ENCODE measurements at places on chromosomes 12 and 14.

DNA sequence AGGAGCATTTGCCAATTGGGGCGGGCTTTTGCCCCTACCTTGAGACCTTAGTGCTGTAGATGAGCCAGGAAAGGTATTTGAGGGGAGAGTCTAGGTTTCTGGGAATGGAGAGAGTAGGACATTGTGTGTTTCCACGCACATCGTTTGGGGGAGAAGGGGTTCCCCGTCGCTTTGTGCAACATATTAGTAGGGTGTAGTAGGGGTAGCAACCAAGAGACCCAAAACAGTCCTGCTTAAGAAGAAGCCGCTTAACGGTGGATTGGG is 694 bp upstream of the PTGES3 start:
- no peak for DNase-seq

DNA sequence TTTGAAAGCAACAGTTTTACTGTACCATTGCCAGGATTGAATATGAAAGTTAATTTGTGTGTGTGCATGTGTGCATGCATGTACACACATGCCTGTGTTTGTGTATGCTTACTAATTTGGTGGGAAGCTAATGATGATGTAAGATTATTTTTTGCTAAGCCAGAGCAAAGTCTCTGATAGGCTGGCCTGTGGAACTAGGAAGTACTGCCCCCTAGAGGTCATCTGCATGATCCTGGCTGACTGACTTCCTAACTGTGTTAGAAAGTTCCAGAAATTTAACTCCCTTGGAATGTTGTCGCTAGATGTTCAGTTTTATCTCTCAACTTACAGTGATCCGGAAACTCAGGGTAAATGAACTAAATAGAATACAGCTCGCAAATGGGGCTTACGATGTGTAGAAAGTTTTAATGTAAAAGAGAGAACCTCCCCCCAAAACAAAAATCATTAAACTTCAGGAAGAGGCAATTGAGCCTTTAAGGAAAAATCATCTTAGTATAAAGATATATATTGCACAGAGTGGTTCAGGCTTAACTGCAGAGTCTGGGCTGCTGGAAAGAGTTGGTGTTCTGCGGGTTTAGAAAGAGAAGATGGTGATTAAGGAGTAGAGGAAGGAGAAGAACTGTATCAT is 34.3 kb upstream of the SLC38A1 start:
- no peak for DNase-seq

- no peak for DNase-seq
These were observed 65.7 kb downstream of the TNFAIP2 start for GRCh38 chr14:103188810-103189480.

DNA sequence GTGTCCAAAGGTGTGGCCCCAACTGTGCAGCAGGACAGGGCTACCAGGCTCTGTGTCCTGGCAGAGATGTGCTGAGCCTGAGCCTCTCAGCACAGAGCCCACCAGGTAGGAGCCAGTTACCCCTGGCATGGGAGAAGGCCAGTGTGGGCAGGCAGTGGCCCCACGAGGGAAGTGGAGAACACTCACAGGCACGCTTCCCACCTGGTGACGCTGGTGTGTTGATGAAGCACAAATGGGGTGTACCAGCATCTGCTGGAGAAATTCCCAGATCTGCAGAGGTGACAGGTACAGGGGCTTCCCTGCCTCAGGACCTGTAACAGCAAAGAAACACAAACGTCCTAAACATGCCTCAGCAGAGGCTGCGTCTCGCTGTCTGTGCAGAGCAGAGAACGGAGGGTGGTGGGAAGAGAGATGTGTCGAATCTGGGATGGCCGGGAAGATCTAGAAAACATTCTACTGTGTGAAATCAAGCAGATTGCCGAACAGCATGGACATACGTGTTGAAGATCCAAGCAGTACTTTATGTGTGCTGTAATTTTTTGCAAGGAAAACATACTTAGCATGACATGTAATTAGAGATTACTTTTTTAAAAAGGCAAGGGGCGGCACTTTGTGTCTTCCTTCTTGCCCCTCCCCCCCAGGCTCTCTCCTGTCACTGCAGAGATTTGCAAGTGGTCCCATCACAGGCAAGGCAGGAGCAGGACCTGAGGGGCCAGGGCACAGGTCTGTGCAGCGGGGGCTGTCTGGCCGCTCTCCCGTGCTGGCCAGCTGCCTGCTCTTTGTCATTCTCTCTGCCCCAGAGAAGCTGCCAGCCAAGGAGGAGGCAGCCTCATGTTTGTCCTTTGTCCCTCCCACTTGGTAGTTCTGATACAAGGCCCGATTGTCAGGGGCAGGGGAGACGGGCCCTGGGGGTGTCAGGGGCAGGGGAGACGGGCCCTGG is 17.3 kb downstream of the HIP1R start:
- no peak for DNase-seq

GRCh38 chr12:10213168-10214135 is 775 bp downstream of the GABARAPL1 start:
- no peak for DNase-seq

- DNase-seq, result no peak
These were observed 2.1 kb downstream of the TNFAIP2 start for GRCh38 chr14:103125098-103126070.

GRCh38 chr14:29461101-29461500 is 466.5 kb downstream of the PRKD1 start:
- DNase-seq, result no peak

- DNase-seq, result no peak
These were observed 15.2 kb downstream of the HEATR5A start for GRCh38 chr14:31405106-31405505.

DNA sequence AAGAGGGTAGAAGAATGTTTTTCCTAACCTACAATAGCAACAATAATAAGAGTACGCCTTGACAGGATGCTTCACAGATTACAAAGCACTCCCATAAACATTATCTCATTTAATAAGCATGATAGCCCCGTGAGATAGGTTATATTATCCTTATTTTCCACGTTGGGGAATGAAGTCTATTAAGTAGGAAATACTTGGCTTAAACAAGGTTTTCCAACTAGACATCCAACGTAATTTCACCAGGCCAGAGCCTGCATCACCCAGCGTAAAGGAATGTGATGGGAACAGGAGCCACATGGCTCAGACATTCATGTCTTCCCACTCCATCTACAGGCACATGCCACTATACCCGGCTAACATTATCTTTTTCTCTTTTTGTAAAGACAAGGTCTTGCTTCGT is 223.4 kb upstream of the AMIGO2 start:
- no peak for DNase-seq

- DNase-seq, result no peak
These were observed 31.9 kb downstream of the DAD1 start for GRCh38 chr14:22556990-22557623.

DNA sequence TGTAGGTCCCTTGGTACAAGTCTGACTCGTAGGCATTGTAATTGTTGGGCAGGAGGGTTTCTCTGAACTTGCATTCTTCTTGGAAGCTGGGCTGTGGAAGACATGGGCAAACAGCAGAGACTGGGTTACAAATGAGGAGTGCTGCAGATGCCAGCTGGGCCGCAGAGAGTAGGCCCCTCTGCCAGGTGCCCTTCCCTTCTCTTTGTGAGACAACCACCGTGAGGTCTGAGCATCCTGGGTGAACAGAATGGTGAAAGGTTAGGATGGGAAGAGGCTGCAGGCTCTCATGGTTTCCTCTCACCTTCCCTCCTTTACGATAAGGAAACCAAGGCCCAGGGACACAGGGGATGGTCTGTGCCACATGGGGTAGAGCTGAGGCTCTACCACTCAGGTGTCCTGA is 11.3 kb downstream of the FGF6 start:
- DNase-seq, result no peak

DNA sequence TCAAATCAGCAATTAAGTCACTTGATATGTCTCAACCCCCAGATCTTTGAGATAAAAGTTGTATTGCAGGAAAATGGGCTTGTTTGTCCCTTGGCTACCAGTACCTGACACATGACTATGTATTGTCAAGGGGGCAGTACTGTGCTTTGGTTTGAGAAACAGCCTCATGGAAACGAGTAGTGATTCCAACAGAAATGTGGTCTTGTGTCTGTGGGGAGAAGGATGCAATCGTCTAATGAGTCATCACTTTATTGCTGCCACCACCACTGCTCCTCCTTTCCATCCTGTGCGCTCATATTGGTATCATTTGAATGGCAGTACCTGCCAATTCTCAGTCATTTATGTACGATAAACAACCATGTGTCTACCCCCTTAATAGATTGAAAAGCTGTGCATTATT is 72.8 kb upstream of the ARHGAP5 start:
- DNase-seq, result no peak

DNA sequence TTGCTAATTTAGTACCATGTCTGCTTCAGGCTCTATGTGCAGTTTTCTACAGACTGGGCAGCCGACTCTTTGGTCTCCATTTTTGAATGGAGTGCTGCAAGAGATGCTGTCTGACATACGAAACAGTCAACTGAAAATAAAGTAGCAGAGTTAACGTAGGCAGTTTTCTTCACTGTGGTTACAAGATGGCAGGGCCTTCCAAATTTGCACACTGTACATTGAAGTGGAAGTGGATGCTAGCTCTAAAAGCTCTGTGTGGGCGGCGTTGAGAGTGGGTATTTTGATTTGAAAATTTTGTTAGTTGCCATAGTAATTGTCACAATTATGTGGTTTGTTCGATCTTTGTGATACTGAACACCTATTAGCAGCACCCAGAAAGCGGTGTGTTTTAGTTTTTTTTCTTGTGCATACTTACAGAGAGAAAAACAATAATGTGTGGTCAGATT is 154.9 kb upstream of the ATP2B1 start:
- no peak for DNase-seq

DNA sequence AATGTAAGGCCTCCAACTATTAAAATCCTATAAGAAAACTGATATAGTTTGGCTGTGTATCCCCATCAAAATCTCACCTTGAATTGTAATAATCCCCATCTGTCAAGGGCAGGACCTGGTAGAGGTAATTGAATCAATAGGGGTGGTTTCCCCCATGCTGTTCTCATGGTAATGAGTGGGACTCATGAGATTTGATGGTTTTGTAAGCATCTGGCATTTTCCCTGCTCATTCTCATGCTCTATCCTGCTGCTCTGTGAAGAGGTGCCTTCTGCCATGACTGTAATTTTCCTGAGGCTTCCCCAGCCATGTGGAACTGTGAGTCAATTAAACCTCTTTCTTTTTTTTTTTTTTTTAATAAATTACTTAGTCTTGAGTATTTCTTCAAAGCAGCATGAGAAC is 31.9 kb downstream of the TSPAN19 start:
- DNase-seq, result no peak

DNA sequence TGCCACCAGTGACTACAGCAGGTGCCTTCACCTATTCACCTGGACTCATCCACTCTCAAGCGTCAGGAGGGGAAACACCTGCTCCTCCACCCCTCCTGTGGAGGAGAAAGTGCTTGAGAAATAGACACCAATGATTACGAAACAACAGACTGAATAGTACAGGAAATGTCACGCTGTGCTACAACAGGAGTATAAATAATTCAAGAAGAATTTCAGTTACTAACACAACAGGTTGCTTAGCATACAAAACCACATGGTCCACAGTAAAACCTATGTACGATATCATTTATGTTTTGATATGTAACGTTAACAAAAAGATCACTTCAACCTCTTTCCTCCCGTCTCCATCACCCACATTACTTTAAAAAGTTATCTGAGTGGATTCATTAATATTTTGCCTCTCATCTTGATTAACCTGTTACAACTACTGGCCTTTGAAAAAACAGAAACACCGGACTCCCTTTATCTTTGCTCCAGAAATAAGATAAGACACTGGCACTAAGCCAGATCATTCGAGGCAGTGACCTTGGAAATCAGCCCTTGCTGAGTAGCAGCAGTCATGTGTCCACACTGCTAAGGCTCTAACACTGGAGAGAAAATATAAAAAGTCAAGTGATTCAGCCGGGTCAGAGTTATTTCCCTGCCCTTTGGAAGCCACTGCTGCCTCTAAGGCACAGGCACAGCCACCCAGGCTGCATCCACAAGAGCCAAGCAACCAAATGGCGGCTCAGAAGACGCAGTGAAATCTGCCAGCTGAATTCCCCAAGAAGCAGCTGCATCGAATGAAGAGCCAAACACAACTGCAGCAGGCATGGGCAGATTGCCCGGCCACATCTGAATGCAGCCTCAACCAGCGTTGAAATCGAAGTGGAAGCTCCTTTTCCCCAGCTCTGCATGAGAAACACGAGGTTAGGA is 40.9 kb downstream of the NT5DC3 start:
- DNase-seq, result no peak

DNA sequence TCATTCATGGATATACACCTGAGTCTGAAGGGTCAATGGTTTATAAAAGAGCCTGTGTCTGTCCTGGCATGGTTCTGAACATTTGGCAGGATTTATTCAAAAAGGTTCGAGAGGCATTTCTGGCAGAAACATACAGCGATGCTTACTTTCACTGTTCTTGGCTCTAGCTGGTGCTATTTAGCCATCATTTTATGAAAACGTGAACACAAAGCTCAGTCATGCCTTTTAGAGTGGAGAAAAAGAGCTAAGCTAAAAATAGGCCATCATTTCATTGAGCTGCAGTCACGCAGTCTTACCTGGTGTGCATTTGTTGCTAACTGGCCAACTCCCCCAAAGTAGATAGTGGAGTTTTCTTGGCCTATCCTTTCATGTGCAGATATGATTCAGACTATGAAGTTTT is 1209.5 kb downstream of the SLC16A7 start:
- DNase-seq, result no peak

- no peak for DNase-seq
These were observed 82.6 kb upstream of the FUT8 start for GRCh38 chr14:65329911-65330310.
